Activated T-cell treated with anti-CD3 and anti-CD28 coated beads for 48 hours (primary cell): ENCODE measurements at places on chromosomes 7 and 10.

- DNase-seq, result no peak
These were observed 144.1 kb upstream of the FAM171A1 start for GRCh38 chr10:15515202-15515601.

GRCh38 chr7:2862831-2863361 is 18.8 kb upstream of the GNA12 start:
- no peak for DNase-seq

DNA sequence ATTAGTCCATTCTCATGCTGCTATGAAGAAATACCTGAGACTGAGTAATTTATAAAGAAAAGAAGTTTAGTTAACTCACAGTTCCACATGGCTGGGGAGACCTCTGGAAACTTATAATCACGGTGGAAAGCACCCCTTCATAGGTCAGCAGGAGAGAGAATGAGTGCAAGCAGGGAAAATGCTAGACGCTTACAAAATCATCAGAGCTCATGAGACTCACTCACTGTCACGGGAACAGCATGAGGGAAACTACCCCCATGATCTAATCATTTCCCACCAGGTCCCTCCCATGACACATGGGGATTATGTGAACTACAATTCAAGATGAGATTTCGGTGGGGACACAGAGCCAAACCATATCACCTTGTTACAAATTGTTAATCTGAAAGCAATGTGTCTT is 15.8 kb downstream of the TAS2R39 start:
- no peak for DNase-seq

DNA sequence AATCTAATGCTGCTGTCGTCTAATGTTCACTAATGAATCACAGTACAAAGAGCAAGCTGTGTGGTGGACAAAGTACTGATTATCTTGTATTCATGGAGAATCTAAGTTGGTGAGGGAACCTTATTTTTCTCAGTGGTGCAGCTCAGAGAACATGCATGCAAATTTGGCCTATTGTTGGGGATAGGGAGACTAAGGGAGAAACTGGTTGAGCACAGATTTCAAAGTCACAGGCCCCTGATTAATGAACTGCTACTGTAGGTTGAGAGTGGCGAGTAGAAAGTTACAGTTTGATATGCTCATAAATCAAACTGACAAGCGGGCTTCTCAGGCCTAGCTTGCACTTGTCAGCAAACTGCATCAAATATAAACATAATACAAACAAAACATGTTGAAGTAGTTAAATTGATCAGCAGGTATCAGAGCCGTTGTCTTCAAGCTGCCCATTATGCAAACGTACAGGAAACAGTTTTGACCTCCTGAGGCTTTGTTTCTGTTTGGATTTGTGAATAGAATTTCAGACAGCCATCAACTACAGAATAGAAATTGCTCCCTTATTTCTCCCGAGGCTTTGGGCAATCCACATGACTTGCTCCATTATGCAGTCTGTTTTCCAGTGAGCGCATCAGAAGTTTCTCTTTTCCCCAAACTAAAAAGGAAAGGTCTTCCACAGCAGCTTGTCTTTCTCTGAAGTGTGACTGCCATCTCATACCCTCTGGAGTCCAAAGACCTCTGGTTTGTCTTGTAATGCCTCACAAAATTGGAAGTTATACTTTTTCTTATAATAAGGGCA is 215.8 kb downstream of the FOXP2 start:
- no peak for DNase-seq

GRCh38 chr7:25031432-25031831 is 51.5 kb upstream of the OSBPL3 start:
- no peak for DNase-seq
